Activated CD8-positive, alpha-beta memory T cell treated with anti-CD3 and anti-CD28 coated beads for 4 hours (primary cell): ENCODE measurements at places on chromosomes 3 and 15.

GRCh38 chr3:113839551-113839950, 963 bp downstream of the GRAMD1C start:
- DNase-seq: no peak

- DNase-seq: no peak
Observed at GRCh38 chr3:196631682-196632045, 7.8 kb upstream of the NRROS start.

- no peak for DNase-seq
Observed at GRCh38 chr3:60912876-60913275, 338.4 kb downstream of the FHIT start.

- DNase-seq: no peak
Observed at GRCh38 chr3:57892423-57892822, 115.8 kb upstream of the FLNB start.

GRCh38 chr3:127152684-127153505, 40.0 kb upstream of the PRR23E start:
- DNase-seq: no peak

GRCh38 chr3:146218880-146219866, 31.7 kb downstream of the PLSCR4 start:
- no peak for DNase-seq

DNA sequence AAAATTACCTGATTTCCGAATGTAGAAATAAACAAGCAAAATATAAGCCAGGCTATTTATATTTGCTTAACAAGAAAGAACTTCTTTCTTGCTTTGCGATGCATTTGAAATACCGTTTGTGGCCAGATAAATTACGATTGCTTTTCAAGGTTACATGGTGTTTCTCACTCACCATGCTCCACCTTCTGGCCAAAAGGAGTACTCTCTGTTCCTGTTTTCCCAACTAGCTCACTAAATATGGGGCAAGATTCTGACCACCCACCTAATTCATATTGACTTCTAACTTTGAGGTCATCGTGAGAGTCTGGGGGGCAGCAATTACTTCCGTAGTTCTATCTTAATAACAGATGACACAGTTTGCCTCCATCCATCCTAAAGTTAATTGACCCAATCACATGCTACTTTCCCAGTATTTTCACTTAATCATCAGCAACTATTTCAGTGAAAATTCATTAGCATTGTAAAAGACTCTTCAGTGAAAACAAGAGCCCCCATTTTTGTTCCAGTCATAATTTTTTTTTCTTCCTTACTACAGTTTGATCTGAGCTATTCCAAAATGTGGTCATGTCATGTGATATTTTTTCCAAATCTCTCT, 25.9 kb downstream of the ACP3 start:
- no peak for DNase-seq

DNA sequence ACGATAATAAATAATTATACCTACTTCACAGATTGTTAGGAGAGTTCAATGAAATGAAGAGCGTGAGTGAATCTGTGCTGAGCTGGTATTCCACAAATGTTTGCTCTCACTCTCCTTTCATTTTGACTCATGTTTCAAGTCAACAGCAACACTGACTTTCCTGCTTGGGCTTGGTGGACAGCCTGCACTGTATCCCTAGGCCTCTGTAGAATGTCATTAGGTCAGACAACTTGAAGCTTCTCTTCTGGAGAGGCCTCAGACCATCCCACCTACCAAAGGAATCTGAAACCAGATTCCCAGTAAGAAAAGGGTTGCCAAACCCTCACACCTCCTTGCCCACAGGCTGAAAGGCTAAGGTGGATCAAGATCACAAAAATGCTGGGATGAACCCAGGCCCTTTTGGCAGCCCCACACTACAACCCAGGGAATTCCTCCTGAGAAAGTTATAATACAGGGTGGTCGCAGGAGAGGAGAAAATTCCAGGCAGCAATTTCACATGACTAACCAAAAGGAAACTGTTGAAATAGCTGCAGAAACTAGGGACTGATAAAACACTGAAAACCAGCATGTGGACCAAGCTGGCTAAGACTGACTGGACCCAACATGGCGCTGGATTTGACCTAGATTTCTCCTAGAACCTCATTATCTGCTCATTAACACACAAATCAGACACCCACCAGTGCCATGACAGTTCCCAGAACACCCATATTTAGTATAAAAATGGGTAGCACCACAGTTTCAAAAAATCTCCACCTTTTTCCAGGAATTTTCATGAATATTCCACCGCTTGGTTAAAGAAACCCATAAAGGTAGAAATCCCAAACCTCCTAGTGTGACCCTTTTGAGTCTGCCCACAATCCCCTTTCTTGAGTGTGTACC, 57.0 kb upstream of the ZNF148 start:
- DNase-seq: no peak

DNA sequence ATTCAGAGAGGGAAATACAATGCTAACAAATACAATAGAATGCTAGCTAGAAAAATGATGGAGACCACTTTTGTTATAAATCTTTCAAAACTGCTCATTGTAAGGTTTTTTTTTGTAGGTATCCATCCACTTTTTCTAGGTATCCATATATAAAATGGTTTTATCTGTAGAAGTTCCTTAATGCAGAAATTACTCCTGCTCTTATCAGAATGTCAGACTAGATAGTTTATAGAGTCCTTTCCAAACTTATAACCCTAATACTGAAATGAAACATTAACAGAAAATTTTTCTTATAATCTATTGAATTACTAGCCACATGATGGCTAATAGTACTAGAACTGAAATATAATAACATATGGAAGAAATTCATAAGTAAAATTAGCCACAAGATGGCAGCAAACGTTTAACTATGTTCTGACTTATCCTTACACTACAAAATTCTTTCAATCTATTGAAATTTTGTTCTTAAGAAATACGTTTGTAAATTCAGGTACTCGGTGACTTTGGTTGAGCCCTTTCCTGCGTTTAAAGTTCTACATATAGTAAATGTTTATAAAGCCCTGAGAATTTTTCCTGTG, 58.5 kb downstream of the ECT2 start:
- DNase-seq: no peak

GRCh38 chr15:59313641-59314332, 58.9 kb downstream of the MYO1E start:
- DNase-seq: no peak

DNA sequence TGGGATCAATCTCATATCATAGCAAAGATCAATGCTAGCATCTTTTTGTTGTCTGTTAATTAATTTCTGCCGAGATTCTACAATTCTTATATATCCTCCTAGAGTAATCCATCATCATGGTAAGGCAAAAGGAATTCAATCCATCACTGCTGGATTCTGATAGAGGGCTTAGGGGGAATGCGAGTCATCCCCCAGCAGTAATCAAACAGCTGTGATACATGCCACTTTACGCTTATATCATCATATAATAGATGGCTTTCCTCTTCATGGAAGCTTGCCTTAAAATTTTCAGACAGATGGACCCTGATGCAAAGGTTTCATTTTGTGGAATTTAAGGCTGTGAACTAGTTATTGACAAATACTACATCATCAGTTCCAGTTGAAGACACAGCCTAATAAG, 645.9 kb downstream of the CADM2 start:
- no peak for DNase-seq

- no peak for DNase-seq
Observed at GRCh38 chr3:80543154-80543553, 775.4 kb upstream of the ROBO1 start.

DNA sequence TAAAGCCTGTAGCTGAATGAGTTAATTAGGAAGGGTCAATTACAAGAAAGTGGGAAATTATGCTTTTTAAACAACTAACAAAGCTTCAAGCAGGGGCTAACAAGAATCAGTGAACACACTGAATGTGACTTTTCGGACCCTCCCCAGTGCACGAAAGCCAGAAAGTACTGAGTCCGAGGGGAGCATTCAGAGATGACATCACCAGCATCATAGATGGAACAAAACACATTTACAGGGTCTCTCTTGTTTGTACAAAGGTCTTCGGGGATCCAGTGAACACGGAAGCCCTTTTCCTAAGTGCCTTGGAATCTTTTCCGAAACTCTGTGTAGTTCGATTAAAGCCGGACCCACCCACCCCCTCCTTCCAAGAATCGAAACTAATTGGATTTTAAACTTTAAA, 829 bp downstream of the DCP1A start:
- DNase-seq: no peak

- DNase-seq: no peak
Observed at GRCh38 chr3:194045289-194045688, 90.7 kb upstream of the HES1 start.

DNA sequence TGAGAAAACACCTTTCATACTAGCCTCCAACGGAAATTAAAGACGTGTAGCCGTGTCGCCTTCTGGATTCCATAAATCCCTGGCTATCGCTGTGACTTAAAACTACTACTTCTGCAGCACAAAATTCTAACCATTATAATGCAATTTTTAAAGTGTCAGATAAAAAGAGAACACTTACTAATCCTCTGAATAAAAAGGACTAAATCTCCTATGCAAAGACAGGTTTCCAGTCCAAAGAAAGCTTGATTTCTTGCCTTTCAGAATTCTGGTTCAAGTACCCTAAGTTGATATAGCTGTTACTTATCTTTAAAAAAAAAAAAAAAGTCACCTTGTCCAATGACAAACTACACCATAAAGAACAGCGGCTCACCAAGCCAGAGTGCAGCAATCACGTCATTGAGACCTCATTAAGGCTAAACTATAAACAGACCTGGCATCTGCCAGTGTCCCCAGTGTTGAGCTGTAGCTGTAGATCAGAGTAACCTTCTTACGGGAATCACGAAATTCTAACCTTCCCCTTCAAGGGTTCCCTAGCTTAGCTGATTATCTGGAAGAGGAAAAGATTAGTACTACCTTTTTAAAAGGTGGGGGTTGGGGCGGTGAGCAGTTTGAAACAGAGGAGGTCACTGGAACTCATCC, 2.2 kb downstream of the ABCC5 start:
- DNase-seq: no peak

GRCh38 chr3:122391681-122392446, 7.9 kb downstream of the FAM162A start:
- no peak for DNase-seq

DNA sequence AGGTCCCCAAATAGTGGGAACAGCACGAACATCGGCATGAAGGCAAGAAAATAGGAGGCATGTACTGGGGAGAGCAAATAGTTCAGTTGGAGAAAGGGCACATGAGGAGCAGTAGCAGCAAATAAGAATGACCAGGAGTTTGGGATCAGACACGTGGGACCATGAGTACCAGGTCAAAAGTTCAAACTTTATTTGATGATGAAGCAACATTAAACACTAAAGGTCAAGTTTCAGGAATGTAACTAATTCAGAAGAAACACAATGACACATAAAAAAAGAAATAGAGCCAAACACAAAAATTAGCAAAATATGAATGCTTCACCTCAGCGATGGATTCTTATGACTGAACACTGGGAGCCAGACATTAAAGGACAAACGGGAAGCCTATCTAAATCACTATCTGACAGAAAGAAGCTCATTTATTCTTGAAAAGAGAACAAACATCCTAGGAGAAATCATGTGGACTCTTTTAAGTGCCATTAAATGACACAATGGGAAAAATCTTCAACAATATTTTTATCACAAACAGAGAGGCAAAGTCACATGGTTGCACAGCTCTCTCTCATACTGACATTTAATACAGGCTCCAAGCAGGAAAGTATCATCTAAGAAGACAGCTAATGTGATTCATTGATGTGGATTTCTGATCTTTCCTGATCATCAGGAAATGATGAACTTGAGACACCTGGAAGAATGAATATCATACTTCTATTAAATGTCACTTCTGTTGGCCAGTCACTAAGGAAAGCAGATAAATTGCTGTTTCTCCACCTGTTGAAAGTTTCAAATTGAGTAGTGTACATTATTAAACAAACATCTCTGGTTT, 216.9 kb upstream of the THBS1 start:
- DNase-seq: no peak

- DNase-seq: no peak
Observed at GRCh38 chr3:175226444-175226843, 367.3 kb downstream of the NAALADL2 start.

GRCh38 chr3:109093561-109093960, 24.4 kb downstream of the MORC1 start:
- DNase-seq: no peak

GRCh38 chr3:50608278-50608677, 3.3 kb downstream of the CISH start:
- no peak for DNase-seq

- peak; percentile 58 for DNase-seq
Observed at GRCh38 chr15:72474912-72475628, 940 bp downstream of the ARIH1 start.

- DNase-seq: no peak
Observed at GRCh38 chr3:43695863-43696262, 5.1 kb downstream of the ABHD5 start.

DNA sequence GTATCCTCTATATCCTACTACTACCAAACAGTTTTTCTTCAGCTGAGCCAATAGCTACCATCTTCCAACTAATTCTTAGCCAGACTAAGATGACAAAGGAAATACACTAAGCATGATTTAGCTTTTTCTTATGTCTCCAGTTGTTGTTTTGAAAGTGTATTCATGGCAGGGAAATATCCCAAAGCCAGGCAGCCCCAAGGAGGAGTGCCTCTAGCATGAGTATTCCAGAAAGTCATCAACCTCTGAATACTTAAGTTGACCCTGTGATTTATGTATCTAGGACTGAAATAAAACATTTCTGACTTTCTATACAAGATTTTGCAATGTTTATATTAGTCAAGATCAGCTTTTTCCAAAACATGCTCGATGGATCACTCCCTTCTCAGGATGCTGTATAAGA, 449.1 kb downstream of the IL5RA start:
- DNase-seq: no peak

GRCh38 chr3:169527507-169527906, 136.0 kb downstream of the MECOM start:
- no peak for DNase-seq

- DNase-seq: no peak
Observed at GRCh38 chr3:136630915-136631314, 121.3 kb downstream of the STAG1 start.

GRCh38 chr3:157782236-157782635, 279.0 kb upstream of the VEPH1 start:
- no peak for DNase-seq

DNA sequence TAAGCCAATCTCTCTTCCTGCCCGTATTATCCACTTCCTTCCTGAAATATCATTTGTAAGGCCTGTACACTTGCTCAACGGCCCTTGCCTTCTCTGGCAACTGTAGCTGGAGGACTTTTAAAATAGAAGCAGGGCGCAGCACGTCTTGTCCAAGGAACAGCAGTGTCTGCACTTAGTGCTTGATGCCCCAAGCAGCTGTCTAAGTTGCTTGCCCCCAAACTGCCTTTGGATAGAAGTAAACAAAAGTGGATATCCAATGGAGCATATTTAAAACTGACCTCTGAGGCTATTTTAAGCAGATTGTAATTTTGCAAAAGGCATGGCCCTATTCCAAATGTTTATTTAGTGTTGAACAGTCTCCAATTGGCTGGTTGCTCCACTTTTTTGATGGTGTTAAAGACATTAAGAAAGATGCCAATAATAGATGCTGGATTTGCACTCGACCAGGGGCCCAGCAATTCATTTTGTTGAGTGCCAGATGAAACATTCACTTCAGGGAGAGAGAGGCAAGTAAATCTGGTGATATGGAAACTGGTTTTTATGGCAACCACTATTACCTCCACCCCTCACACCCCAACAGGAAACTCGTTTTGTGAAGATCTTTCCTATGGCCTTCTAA, 526.8 kb upstream of the TBL1XR1 start:
- DNase-seq: no peak
